ENCODE measurements at places on chromosomes 12 and 14.

- DNase-seq: no peak
These were observed 224.7 kb downstream of the AACS start for GRCh38 chr12:125289970-125290369.

GRCh38 chr14:63543000-63543825 is at the start of gene PPP2R5E:
Gene PPP2R5E, minus strand, starts transcription at chr14:63543377. Its CDS starts 3,692 bp downstream, at chr14:63539685.
- peak; percentile 98 for DNase-seq

- no peak for DNase-seq
These were observed 532.2 kb upstream of the MIS18BP1 start for GRCh38 chr14:45785240-45785639.

DNA sequence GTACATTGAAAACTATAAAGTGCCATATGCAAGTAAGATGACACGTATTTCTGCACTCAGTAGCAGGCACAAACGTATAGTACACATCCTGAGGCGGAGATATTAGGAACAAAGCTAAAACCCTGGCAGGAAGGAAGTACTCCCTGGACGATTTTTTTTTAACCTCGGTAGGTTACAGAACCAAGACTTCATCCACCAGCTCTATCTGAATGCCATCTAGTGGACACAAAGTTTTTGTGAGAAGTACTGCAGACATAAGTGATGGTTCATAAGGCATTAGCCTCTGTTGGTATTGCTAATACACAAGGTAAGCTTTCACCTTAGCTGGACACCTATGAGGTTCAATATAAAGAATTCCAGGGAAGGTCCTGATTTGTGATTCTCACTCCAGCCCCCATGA is 83.0 kb upstream of the CCDC196 start:
- DNase-seq: peak; percentile 54

GRCh38 chr12:51217133-51217967 is 512 bp downstream of the POU6F1 start:
- DNase-seq: no peak

DNA sequence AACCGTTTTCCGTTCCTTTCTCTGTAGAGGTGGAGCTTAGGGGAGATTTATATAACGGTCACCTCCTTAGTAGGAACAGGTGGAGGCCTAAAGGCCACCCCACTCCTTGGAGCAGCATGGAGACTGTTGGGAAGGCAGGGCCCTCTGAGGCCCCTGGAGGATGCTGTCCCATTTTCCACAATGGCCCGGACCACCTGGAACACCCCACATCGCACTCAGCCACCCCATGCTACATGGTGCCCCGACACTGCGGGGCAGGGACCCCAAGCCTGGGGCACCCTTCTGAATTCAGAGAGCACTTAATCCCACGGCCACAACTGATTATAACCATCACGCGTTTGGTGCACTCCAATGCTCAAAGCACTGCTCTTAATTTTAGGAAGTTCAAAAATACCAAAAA is 41.4 kb downstream of the C14orf132 start:
- no peak for DNase-seq

DNA sequence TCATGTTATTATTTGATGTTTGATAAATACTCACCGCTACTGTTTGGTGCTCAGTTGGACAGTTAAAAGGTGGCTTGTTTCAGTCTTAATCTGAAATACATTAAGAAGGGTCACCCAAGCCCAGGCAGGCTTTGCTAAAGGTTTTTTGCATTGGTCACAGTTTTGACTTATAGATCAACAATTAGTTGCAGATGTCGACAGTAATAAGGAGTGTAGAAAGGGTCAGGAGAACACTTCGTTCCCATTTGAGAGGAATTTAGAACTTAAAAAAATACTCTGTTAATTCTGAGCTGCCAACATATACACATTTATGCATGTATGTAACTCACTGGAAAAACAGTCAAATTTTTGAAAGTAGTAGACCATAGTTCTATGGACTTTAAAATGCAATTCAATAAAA is 130.3 kb downstream of the TMEM30B start:
- DNase-seq: no peak

DNA sequence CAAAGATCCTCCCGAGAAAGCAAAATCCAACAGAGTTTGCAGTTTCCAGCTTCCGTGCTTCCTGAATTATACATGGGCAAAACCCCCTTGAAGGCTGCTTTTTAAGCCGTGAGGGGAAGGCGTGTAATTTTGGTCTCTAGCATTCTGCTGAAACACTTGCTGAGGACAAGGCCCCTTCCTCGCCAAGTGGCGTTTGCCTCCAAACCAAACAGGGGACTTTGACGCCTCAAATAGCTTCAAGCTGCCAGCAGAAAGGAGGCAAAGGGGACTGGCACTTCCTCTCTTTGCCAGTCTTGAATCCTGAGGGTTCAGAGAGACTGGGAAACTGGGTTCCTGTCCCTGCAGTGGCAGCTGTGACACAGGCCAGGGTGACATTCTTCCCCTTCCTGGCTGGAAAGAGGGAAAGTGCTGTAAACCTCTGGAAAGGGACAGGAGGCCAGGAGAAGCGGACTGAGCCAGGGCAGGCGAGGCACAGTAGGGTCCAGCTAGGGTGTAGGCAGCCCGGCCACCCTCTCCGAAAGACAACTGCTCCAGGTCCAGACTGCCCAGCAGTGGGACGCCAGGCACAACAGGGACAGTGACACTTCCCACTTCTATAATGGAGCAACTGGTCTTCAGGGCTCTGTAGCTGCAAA is 96.2 kb upstream of the MED13L start:
- DNase-seq: no peak

- DNase-seq: no peak
These were observed 12.2 kb upstream of the NID2 start for GRCh38 chr14:52080808-52081755.

Data from MV-4-11 (cell line).